ENCODE measurements at places on chromosomes 7 and 10. TPM values are rescaled to one million over a fixed set of nuclear protein-coding genes. Genes with fewer than 3 reads are reported as not detected.

IKZF1 gene
- 3.5 TPM for polyA plus RNA-seq

SBDS gene
- polyA plus RNA-seq, result 186 TPM

OPN1SW gene
- not detected for polyA plus RNA-seq

DNA sequence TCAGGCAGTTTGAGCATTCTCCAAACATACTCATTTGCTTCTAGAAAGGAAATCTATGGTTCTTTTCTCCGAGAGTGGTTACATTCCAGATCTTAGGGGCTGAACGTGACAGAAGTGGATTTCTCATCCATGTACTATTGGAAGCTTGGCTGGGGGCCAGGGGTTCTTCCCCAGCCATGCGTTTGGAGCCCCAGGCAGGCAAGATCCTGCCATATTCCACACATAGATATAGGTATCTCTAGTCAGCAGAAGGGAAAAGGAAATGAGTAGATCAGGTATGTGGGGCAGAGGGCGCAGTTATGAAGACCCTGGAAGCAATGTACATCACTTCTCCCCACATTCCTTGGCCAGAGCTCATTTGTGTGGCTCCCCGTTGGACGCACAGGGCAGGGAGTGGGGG, 299.8 kb downstream of the CCDC3 start:
- no peak for DNase-seq

DNA sequence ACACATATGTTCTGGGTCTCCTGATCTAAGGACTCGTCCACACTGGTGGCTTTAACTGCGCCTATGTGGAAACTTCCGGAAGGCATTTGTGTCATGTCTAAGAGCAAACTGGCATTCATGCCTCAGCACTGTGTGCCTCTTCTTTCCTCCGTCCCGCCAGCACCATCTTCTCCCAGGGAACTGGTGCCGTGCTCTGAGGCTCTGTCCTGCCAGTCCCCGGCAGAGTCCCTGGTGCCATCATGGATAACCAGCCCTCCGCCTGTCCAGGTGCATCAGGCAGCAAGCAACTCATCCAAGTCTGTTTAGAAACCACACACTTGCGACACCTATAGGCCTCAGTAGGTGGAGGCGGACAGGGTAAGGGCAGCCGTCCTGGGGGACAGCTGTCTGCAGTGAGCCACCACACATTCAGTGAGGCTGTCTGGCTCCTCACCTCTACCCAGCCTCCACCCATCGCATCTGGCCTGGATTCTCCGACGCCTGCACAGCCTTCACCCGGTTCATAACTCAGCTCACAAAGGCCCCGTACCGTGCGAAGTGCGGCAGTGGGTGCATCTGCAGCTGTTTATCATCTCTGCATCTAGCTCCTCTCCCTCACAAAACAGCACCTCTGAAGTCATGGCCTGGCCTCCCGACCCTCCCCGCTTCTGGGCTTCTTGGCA, 162.7 kb downstream of the DIP2C start:
- DNase-seq, result no peak

Measured in urinary bladder (tissue), 4 donors.